ENCODE measurements at places on chromosomes 13 and 19.

GRCh38 chr19:29855741-29856500, 44.1 kb downstream of the CCNE1 start:
- DNase-seq = no peak

- no peak for DNase-seq
Measured at GRCh38 chr13:43113603-43114002, 90.2 kb downstream of the DNAJC15 start.

DNA sequence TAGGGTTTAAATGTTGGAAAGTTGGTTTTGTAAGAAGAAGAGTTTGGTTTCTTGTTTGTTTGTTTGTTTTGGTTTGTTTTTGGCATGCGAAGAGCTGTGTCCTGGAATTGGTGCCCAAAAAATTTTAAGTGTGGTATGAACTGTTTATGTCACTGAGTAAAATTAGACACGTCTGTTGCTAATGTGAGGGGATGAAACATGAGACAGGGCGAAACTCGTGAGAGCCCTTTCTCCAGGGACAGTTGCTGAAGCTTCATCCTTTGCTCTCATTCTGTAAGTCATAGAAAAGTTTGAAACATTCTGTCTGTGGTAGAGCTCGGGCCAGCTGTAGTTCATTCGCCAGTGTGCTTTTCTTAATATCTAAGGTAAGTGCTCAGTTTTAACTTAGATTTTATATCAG, at the start of gene SGCG:
SGCG (plus strand) TSS at position 269 of the 400 bp plus-strand sequence. CDS start 22,716 bp downstream, outside the sequence.
- DNase-seq = no peak

DNA sequence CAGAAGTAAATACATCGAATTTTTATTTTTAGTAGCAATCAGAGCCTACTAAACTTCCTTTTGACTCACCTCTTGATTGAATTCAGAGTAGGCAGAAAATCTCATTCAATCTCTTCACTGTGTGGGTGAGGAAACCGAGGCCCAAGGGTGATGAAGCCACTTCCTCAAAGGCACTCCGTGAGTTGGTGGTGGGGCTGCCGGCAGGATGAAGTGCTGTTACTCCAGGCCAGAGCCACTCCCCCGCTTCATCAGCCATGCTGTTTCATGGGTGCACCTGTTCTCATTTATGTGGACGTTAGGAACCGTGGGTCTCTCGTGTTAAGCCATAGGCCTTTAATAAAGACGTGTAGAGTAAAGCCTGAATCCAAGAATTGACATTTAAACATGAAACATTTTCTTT, 13.2 kb downstream of the ING1 start:
- no peak for DNase-seq

DNA sequence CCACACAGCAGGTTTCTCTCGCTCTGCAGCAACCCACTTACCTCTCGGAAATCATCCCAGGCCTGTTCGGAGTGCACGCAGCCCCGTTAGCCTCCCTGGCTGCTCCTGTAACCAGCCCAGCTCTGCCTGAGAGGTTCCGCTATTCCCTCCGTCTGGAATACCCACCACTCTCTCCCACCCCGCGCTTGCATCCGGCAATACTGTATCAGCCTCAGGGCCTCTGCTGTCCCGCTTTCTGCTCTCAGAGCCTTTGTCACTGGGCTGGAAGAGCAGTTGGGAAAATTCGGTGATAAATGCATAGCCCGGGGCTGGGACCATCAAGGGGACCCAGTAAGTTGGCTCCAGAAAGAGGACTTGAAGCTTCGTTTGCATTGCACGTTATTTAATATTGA, 759 bp upstream of the TLE6 start:
- DNase-seq = no peak

DNA sequence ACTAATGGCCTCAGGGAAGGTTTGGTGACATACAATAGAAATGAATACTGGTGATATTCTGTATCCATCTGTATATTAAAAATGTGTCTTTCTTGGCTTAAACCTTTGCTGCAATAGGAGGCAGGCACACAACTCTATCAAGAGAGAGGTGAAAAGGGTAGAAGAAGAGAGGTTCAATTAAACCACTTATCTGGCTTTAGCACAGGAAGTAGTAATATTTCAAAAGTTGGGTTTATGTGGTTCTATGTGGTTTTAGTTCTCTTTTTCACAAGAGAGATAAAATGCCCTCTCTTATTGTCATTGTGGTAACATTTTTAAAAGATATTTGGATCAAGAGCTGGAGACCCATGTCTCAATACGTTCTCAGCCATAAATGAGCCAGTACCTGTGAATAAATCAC, 146.2 kb upstream of the FNDC3A start:
- no peak for DNase-seq

DNA sequence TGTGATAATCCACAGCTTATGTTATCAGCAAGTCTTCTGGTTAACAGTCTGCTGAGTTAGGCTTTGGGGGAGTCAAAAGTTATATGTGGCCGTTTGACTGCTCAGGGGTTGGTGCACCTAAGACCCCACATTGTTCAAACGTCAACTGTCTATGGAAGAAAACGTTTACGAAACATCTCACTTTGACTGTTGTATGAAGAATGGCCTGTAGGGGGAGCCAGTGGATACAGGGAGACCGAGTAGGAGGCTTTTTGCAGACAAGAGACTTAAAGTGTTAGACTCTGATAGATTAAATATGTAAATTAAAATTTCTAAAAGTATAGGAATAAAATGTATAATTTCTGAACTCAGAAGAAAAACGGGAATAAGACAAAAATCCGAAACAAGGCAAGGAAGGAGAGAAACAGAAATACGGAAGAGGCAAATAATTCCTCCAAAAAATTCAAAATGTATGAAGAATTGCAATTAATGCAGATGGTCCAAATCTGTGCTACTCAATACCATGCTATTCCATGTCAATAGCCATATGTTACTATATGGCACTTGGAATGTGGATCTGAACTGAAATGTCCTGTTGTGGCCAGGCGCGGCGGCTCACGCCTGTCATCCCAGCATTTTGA, 37.8 kb downstream of the TNFSF14 start:
- no peak for DNase-seq

GRCh38 chr13:114124921-114125320, 7.5 kb downstream of the RASA3 start:
- DNase-seq = no peak

DNA sequence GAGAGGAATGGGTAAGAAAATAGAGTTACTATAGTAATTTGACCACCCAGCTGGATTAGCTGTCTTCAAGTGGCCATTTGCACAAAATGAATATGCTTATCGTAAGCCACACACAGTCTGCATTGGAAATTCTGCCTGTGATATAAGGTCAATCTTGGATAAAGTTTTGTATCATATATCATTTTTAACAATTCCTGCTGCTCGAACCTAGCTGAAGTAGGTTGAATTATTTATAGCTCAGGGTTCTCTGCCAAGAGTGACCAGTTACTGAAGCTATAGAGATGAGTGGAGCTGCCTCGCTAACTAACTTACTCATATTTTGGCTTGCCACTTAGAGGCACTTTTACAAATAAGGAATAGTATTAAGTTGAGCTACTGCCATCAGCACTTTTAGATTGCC, 220.9 kb downstream of the RGCC start:
- no peak for DNase-seq

GRCh38 chr19:17070912-17071311, 4.3 kb downstream of the HAUS8 start:
- DNase-seq = no peak

All from NCI-H2081 treated with DMSO at 0.1 percent for 48 hours (cell line).